Right hindlimb (tissue), 1 donor: ENCODE measurements at places on chromosomes 5 and 9.

- no peak for DNase-seq
These were observed 149.6 kb downstream of the DROSHA start for GRCh38 chr5:31382051-31382878.

DNA sequence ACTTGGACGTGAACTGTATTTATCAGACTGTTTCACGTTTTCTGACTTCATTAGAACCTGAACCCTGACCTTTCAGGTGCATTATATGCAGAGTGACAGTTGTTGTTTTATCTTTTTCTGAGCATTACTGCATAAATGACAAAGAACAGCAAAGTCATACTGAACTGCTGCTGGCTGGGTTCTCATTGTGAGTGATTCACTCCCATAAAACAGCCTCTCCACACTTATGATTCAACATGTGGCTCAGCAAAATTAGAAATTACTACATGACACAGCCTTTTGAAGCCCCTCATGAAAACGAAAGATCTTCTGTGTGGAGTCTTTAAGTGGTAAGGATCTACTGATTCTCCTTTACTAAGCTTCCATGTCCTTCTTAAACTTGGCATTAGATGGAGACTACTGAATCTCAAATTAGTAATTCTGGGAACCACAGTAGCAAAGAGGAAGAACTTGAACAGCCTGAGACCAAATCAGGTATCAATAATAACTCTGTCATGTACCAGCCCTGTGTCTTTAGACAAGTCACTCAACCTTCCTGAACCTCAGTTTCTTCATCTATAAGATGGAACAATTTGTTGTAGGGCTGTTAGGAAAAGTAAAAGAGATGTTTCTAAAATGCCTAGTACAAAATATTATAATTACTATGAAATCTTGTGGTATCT lies 172.3 kb upstream of the GNA14 start:
- no peak for DNase-seq

DNA sequence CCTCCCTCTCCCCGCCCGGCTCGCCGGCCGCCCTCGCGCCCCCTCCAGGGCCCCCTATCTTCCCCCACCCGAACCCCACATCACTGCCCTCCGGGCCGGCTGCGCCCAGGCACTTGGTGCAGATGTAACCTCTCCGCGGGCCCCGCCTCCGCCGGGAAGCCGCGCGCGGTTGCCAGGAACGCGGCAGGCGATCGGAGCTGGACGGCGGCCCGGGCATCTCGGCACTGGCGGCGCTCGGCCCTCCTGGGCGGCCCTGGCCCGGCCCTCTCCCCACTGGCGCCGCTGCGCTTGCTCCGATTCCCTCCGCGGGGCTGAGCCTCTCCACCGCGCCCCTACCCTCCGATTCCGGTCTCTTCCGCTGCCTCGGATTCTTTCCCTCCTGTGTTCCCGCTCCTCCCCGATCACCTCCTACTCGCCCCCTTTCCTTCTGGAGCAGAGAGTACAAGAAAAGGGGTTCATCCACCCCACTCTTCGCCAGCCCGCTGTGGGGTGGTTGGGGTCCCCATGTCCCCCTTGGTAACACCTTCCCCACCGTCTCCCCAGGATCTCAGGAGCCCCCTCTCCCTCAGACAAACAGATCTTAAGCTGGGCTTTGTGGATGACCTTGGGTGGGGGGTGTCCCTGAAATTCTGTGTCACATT lies 70.6 kb downstream of the C9orf50 start:
- peak; percentile 90 for DNase-seq

DNA sequence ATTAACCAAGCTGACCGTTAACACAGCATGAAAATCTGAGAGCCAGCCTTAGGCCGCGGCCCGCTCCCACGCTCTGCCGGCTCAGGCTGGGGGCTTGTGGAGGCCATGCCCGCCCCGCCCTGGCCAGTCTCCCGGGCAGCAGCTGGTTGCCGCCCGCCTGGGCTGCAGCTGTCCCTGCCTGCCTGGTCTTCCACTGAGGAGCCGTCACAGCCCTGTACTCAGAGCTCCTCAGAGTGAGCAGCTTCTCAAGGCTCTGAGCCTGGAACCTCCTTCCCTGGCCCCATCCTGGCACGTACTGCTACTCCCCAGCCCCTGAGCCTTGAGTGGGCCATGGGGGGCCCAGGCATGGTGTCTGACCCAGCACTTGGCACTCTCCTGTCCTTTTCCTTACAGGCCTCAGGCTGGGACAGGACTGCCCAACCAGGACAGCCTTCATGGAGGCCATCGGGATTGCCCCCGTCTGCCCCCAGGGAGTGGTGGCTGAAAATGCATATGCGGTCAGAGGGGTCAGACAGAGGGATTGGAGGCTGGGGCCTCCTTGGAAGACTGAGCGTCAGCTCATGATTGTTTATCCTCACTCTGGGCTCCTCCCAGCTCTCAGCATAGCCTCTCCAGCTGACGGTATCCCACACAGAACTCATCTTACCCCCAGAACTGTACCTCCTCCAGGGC lies 11.9 kb downstream of the FGFR4 start:
- peak; percentile 92 for DNase-seq

GRCh38 chr5:76920491-76920890 lies 32.4 kb upstream of the CRHBP start:
- no peak for DNase-seq

DNA sequence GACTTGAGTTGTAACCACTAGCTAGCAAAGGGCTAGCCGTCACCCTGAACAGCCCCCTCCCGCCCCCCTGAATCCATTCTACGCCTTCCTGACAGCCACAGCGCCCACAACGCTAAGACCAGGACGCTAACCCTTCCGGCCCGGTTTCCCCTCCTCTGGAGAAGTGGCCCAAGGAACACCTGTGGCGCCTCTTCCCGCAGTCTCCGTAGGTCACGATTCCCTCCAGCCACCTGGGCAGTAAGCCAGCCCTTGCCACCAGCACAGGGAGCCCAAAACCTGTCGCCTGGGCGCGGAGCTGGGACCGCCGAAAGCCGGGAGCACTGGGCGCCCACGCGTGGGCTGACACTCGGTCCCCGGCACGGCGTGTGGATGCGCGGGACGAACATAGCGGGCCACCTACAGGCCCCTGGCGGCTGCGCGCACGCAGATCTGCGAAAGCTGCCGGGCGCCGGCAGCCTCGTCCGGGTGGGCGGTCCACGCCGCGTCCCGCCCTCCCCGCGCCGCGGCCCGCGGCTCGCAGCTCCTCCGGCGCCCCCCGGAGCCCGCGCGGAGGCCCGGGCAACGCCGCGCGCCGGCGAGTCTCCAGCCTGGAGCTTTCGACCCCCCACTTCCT lies 596 bp downstream of the IRF1 start:
- peak; percentile 65 for DNase-seq

DNA sequence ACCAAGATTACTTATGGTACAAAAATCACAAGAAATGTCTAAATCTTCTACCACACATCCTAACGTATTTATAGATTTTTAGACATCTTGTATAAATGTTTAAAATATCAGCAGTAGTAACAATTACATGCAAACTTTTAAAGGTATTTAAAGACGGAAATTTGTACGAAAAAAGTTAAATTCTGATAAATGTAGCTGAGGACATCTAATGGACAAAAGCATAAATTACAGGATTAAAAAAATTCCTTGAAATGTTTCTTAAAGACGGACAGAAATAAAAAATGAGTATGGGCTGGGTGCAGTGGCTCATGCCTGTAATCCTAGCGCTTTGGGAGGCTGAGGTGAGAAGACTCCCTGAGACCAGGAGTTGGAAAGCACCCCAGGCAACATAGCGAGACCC lies 15.8 kb downstream of the ERCC8 start:
- DNase-seq = no peak

GRCh38 chr5:16666883-16667398 lies 50.1 kb upstream of the RETREG1 start:
- DNase-seq = peak; percentile 61

GRCh38 chr5:168238463-168238862 lies 53.0 kb upstream of the WWC1 start:
- no peak for DNase-seq

DNA sequence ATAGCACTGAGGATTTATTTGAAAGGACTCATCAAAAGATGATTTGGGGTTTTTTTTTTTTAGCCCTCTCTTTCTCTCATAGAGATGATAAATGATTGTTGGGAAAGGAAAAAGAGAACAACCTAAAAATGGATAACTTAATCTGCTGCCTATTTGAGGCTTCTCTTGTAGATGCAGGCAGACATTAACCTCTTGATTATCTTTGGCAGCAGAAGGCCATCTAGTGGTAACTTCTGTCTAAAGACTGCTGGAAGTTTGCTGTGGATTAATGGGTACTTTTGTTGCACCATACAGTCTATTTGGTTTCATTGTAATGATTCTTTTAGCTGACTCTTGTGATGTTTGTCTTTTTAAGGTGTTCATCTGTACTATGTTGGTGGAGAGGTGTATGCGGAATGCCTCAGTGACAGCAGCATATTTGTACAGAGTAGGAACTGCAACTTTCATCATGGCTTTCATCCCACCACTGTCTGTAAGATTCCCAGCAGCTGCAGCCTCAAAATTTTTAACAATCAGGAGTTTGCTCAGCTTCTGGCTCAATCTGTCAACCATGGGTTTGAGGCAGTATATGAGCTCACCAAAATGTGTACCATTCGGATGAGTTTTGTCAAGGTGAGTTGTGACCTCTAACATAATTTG lies 18.8 kb downstream of the SMIM32 start:
- no peak for DNase-seq

DNA sequence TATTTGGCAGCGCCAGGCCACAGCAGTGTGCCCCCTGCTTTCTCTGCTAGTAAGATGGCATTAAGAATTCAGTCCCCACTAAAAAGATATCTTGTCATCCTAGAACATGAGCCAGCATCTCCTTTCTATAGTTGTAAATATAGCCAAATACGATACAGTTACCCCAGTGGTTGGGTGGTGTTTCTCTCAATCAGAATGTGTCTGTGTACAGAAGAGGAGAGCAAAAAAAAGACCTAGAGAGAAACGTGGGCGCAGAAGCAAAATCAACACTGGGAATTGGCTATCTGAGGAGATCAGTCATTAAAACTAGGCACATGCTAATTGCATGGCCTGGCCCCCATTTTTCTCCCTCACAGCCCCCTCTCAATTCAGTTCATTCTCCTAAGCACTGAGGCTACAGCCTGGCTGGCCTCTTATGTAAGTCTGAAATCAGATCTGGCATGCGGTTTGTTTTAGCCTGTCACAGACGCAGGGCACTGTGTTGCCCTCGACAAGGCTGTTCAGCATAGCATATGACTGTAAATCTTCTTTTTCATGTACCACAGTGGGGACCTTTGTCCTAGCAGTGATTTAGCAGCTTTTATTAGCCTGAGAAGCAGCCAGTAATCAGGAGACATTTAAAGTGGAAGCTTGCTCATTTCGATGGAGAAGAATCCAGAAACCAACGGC lies 57.8 kb downstream of the RORB start:
- peak; percentile 28 for DNase-seq

GRCh38 chr5:105501315-105501714 lies 1938.7 kb upstream of the NUDT12 start:
- DNase-seq = no peak

- DNase-seq = no peak
These were observed 148.4 kb downstream of the ADAMTSL1 start for GRCh38 chr9:18622186-18622836.

DNA sequence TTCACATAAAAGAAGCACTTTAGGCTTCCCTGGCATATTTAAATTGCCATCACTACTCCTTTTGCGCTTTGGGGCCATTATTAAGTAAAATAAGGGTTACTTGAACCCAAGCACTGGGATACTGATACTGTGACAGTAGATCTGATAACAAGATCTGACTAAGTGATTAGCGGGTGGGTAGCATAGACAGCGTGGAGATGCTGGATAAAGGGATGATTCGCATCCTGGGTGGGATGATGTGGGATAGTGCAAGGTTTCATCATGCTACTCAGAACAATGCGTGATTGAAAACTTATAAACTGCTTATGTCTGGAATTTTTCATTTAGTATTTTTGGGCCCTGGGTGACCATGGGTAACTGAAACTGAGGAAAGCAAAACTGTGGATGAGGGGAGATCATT lies 75.1 kb downstream of the PTTG1 start:
- DNase-seq = no peak

GRCh38 chr9:4298255-4299004 lies 1.4 kb downstream of the GLIS3 start:
- DNase-seq = peak; percentile 44

DNA sequence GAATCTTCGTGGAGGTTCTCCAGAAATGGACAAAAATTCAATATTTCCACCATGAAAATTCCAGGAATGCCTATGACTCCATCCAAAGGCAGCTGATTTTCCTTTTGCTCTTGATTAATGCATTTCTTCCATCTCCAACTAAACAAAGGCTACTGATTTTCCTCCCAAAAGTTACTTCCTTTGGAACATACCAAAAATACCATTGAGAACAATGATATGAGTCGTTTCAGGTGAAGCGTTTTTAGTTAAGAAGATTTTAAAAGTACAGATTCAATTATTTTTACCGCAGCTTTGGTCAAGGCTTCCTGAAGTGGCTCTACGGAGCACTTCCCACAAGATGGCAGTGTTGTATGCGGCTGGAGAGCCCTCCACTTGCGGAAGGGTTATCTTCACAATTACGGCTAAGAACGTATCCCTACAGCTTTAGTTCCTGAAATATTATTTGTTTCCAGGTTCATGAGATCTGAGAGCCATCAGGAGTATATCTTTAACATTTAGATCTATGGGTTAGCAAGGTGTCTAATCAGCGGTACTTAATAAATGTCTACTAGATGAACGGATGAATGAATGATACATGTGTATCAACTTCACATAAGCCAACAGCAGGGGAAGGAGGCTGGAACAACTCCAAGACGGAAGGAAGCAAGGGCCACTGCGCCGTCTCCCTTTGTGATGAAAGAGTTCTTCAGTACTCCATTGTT lies 35.9 kb upstream of the ARSB start:
- DNase-seq = peak; percentile 68

DNA sequence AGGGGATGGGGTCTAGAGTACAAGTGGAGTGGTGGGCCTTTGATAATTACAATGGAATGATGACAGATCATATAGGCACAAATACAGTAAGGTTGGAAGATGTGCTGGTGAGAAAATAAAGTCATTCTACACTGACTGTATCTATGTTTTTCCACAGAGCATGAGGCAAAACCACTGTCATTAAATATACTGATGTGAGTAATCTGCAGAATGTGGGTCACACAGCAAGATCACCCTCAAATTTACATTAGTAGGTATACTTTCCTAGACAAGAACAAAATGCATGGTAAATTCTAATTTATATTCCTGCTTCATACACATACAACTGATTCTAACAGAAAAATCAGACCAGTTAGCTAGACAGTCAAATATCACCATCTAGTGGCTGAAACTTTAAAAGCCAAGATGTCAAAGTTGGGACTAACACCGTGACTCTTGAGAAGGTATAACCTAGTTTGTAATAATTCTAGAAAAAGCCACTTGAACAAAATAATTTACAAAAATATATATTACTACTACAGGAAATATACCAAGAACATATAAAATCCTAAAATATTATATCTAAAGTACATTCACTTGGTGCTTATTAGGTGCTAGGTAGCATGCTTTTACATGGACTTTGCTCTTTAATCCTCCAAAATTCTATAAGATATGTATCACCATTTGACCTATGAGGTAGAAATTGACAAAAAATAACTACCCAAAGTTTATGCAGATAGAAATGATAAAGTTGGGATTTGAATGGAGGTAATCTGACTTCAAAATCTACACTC lies 19.5 kb downstream of the TTC33 start:
- DNase-seq = no peak
